ENCODE measurements at places on chromosomes 2 and 18.

DNA sequence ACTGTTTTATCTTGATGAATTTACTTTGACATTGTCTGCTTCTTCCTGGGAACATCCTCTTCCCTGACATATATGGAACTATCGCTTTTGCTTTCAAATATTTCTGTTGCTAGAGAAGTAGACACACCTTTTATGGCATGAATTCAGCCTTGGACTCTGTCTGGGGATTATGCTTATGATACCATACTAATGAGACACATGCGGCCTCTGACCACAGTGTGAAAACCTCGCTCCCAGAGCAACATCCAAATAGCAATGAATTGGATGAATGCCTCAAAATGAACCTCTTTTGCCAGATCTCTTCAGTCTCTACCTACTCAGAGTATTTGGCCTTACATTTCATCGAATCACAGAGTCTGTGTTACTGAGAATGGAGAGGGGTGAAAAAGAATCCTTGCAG is 70.9 kb downstream of the PIEZO2 start:
- DNase-seq: no peak

- no peak for DNase-seq
Measured at GRCh38 chr2:127170452-127171197, 49.5 kb downstream of the CYP27C1 start.

- DNase-seq: no peak
Measured at GRCh38 chr2:22037274-22037673, 913.5 kb downstream of the TDRD15 start.

DNA sequence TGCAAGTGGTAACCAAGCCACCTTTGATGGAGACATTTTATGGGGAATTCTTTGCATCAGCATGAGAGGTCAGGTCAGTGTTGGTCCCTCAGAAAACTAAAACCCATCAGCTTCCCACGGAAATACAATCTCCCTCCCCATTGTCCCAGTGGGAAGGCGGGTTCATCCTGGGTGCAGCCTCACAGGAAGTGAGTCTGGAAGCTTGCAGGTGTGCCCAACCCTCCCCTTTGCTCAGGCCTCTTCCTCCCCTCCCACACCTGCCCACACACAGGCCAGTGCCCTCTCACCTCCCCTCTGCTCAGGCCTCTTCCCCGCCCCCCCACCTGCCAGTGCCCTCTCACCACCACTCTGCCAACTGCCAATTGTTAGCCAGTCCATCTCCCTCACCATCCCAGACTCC is 166.8 kb upstream of the RAB6C start:
- no peak for DNase-seq

- no peak for DNase-seq
Measured at GRCh38 chr2:10507106-10507505, 59.0 kb upstream of the ODC1 start.

DNA sequence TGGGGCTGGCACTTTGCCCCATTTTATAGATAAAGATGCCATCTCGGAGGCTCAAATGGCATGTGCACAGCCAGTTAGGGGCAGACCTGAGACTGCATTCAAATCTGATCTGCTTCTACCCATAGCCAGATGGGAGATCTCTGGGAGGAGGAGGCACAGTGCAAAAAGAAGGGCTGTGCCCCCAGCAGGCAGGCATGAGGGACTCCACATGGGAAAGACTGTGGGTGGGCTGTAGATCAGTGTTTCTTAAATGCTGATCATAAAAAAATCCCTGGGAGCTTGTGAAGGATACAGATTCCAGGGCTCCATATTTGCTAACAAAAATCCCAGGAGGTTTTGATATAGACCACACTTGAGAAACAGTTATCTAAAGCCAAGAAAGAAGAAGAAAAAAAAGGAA is 15.2 kb downstream of the PAX8 start:
- DNase-seq: no peak

DNA sequence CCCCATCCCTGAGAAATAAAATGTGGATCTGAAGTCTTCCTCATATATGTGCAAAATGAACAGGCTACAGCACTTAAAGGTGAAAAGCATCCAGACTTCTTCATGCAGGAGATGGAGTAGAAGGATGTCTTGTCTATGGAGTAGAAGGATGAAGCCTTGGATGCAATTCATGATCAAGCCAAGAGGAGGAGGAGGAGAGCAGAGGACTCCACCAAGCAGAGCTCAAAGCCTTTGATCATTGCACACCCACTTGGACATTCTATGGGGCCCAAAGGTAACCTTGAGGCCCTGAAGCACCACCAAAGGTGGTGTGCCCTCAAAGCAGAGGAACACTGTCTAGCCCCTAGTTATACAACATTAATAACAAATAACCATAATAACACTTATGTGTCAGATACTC is 17.3 kb downstream of the ACMSD start:
- DNase-seq: no peak

- no peak for DNase-seq
Measured at GRCh38 chr18:40937386-40937785, 1017.6 kb upstream of the PIK3C3 start.

DNA sequence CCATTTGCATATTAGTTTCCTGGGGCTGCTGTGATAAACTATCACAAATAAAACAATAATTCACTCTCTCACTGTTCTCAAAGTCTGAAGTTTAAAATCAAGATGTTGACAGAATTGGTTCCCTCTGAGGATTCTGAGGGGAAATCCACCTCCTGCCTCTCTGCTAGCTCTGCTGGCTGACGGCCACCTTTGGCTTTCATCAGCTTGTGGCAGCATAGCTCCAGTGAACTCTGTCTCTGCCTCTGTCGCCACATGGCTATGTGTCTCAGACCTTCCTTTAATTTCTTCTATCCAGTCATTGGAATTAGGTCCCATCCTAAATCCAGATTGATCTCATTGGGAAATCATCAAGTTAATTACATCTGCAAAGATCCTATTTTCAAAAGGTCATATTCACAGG is 38.9 kb upstream of the TRIM43 start:
- DNase-seq: no peak

GRCh38 chr2:19491796-19492195 is 133.4 kb upstream of the OSR1 start:
- DNase-seq: no peak

- no peak for DNase-seq
Measured at GRCh38 chr18:61502472-61502871, 169.2 kb downstream of the CDH20 start.

DNA sequence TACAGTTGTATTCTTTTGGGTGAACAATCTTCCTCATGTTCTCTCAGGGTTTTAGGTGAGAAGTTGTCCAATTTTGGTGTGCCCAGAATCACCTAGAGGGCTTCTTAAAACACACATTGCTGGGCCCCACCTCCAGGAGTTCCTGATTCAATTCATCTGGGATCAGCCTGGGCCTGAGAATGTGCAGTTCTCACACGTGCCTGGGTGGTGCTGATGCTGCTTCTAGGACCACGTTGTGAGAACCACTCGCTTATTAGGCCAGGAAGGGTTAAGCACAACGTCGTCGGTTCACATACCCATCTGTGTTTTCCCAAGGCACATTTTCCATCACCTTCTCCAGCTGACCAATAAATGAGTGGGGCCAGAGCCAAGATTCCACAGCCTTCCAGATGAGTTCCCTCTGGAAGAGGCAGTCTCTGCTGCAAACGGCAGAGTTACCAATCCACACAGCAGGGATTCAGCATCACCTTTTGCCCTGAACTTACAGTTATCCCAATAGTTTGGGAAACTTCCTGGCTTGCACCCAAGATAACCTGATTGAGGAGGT is 277.7 kb upstream of the HNRNPA3 start:
- DNase-seq: no peak

DNA sequence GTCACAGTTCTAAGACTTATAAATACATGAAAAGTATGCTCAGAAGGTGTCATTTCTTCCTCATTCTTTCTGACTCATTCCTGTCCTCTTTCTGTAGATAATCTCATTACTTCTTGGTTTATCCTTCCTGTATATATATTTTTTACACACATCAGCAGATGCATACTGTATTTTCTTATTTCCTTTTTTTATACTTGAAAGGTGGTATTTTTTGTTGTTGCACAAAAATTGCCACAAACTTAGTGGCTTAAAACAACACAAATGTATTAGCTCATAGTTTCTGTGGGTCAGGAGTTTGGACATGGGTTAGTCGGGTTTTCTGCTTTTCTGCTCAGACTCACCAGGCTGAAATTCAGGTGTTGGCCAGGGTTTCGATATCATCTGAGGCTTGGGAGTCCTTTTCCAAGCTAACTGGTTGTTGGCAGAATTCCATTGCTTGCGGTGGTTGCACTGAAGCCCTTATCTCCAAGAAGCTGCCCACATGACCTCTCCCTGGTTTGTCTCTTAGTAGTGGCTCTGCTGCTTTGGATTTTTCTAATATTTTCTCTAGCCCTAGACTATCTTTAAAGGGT is 162.6 kb downstream of the FMNL2 start:
- no peak for DNase-seq

- DNase-seq: no peak
Measured at GRCh38 chr2:162747021-162747420, 91.5 kb downstream of the KCNH7 start.

- DNase-seq: no peak
Measured at GRCh38 chr18:54235871-54236270, 11.4 kb upstream of the MBD2 start.

GRCh38 chr2:8317418-8317817 is 364.4 kb upstream of the ID2 start:
- no peak for DNase-seq

- no peak for DNase-seq
Measured at GRCh38 chr2:218566296-218566695, 1.9 kb downstream of the USP37 start.

GRCh38 chr18:46452820-46453219 is 204.2 kb downstream of the LOXHD1 start:
- DNase-seq: peak; percentile 37

- DNase-seq: no peak
Measured at GRCh38 chr2:75431763-75432162, 129.0 kb downstream of the EVA1A start.

DNA sequence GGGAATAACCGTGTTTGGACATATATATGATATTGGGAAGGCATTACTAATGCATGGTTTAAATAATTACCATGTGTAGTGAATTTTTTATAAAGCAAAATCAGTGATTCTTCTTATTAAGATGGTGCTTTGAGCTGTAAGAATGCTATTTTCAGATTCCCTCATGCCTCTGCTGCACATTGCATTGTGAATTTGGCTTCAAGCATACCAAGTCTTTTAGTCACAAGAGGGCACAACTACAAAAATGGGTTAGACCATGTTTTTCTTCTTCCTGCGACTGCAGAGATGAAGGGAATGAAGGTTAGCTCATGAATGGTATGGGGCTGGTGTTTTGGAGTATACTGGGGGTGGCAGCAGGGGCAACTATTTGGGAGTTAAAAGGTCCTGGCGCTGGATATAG is 320.1 kb downstream of the SLC4A3 start:
- DNase-seq: no peak

DNA sequence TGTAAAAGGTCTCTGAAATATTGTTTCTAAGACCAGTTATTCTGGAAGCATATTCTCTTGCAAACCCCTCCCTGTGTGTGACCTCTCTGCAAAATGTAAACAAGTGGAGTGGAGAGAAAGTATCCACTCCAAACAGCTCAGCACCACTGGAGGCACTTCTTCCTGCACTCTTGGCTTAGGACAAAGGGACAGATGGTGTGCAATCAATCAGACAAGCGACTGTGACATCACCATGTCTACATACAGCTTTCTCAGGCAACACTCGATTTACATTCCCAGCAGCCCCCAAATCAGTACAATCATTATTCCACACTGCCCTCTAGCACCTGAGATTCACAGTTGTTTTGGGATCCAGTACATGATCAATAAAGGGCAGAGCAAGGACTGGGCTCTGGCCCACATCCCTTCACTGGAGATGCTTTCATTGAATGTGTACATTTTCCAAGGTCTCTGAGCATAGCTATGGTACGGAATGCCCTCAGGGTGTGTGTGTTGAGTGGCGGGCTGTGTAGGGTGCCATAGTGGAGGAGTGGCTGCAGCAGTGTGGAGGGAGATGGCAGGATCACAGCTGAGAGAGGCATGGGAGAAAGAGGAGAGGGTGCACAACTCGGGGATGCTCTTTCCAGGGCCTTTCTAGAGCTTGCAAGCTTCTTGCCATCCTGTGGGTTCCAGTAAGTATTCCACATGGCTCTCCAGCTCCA is 311.8 kb upstream of the ST6GAL2 start:
- DNase-seq: peak; percentile 92

DNA sequence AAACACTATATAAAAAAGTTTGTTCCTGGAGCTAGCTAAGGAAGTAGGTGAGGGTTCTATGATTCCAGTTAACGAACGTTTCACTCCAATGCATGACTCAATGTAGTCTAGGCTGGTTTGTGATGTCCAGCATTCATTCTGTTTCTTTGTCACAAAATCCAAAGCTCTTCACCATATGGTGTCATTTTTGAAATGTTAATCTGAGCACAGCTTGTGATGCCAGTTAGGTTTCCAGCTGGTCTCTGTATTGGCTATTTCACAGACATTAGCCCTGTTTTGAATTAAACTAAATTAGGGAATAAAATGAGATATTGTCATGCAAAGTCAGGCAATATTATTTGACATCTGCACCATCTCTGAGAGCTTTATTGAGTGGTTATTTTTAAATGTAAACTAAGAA is 159.4 kb downstream of the RBM43 start:
- no peak for DNase-seq

- DNase-seq: no peak
Measured at GRCh38 chr2:101473911-101474701, 806 bp downstream of the RFX8 start.

DNA sequence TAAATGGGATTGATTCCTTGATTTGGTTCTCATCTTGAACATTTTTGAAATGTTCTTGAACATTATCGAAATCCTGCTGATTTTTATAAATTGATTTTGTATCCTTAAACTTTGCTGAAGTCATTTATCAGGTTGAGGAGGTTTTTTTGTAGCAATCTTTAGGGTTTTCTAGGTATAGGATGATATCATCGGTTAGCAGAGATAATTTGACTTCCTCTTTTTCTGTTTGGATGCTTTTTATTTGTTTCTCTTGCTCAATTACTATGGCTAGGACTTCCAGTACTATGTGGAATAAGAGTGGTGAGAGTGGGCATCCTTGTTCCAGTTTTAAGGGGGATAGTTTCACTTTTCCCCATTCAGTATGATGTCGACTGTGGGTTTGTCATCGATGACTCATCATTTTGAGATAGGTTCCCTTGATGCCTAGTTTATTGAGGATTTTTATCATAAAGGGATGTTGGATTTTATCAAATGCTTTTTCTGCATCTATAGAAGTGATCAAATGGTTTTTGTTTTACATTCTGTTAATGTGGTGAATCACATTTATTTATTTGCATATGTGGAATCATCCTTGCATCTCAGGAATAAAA is 201.5 kb upstream of the ZSWIM2 start:
- no peak for DNase-seq

- DNase-seq: no peak
Measured at GRCh38 chr18:10928011-10928771, 221.2 kb downstream of the PIEZO2 start.

- DNase-seq: no peak
Measured at GRCh38 chr2:198756166-198756565, 701.6 kb downstream of the SATB2 start.

GRCh38 chr2:43318791-43319190 is 92.4 kb upstream of the ZFP36L2 start:
- DNase-seq: no peak
